ENCODE measurements at places on chromosomes 12 and 14.

- DNase-seq: no peak
Measured at GRCh38 chr12:107399046-107399445, 286.6 kb upstream of the PWP1 start.

GRCh38 chr14:80762641-80763228 lies 178.8 kb downstream of the CEP128 start:
- no peak for DNase-seq

DNA sequence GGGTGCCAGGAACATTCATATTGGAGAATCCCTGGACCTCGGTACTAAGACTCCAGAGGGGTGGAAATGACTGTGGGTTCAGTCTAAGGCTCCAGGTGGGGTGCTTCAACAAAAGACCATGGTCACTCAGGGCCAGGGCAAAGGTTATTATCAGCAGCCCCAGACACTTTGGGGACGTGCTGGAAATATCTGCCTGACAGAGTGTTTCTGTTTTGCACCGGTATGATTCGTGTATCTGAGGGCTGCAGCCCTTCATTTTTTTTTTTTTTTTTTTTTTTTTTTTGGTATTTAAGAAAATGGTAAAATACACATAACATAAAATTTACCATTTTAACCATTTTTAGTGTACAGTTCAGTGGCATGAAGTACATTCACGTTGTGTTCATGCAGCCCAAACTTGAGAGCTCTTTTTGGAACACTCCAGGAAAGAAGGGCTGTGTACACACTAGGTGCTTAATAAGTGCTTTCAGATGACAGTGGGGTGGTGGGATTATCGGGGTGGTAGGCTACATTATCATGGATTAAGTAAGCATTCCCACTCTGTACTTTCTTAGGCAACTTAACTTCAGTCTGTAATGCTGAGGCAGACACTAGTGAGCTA lies 120.3 kb downstream of the CHST11 start:
- DNase-seq: no peak

DNA sequence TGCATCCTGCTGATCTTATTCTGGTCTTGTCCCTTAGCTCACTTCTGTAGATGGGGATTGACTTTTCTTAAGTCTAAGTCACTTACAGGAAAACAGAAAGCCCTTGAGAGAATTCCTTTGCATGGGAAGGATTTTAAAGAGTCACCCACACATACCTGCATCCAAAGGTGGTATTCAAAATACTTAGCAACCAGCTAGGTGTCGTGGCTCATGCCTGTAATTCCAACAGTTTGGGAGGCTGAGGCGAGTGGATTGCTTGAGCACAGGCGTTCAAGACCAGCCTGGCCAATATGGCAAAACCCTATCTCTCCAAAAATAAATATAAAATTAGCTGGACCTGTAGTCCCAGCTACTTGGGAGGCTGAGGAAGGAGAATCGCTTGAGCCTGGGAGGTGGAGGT lies 14.2 kb downstream of the FGF6 start:
- no peak for DNase-seq

GRCh38 chr12:72832024-72832423 lies 559.9 kb downstream of the TRHDE start:
- no peak for DNase-seq

- DNase-seq: no peak
Measured at GRCh38 chr12:120979862-120980696, 1.7 kb downstream of the HNF1A start.

DNA sequence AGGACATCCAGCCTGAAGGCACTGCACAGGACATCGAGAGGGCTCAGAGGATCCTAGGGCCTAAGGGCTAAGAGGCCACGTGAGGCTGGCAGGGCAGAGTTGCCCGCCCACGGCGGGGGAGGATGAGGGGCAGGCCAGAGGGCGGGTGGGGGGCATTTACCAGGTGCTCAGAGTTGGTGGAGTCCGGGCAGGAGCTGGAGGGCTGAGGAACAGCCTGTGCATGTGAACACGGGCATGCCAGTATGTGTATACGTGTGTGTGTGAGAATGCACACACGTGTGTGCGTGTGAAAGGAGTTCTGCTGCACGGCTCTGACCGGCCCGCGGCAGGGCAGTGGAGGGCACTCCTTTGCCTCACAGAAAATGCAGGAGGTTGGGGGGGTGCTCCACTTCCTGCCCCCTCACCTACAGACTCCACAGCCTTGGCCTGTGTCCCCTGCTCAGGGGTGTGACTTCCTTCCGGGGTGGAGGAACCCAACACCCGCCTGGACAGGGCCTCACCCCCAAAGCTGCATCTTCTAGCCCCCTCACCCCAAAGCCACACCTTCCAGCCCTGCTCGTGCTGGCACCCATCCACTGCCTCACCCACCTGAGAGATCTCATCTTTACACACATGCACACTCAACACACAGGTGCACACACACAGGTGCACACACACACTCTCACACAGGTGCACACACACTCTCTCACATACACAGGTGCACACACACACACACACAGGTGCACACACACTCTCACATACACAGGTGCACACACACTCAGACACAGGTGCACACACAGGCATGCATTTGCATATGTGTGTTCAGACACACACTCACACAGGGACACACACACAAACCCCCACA lies 11.8 kb upstream of the GPR132 start:
- no peak for DNase-seq

GRCh38 chr12:461425-461824 lies 1.7 kb downstream of the B4GALNT3 start:
- DNase-seq: no peak

GRCh38 chr12:106305376-106305775 lies 2.8 kb downstream of the TCP11L2 start:
- no peak for DNase-seq

GRCh38 chr12:39912211-39912980 lies 193.5 kb downstream of the SLC2A13 start:
- no peak for DNase-seq

DNA sequence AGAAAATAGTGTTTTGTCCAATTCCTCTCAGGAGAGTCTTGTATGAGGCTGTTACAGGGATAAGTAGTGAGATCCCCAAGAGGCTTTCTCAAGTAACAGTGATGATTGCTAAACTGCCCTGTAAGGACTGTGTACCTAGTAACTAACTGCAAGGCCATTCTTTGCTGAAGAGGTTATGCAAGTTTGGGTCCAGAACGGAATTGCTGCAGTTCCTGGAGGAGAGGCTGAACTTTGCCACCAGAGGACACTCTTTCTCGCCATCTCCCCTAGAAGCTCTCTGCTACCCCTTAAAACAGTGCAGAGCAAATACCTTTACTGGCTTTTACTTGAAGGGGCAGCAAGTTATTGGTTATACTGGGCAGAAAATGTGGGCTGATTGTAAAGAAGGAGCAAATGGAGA lies 180.0 kb downstream of the RBM19 start:
- DNase-seq: no peak

GRCh38 chr12:122366685-122367475 lies 55.6 kb downstream of the CLIP1 start:
- DNase-seq: no peak

GRCh38 chr14:74038020-74038859 lies 19.1 kb downstream of the BBOF1 start:
- no peak for DNase-seq

GRCh38 chr12:31951939-31952338 lies 7.3 kb upstream of the RESF1 start:
- no peak for DNase-seq

DNA sequence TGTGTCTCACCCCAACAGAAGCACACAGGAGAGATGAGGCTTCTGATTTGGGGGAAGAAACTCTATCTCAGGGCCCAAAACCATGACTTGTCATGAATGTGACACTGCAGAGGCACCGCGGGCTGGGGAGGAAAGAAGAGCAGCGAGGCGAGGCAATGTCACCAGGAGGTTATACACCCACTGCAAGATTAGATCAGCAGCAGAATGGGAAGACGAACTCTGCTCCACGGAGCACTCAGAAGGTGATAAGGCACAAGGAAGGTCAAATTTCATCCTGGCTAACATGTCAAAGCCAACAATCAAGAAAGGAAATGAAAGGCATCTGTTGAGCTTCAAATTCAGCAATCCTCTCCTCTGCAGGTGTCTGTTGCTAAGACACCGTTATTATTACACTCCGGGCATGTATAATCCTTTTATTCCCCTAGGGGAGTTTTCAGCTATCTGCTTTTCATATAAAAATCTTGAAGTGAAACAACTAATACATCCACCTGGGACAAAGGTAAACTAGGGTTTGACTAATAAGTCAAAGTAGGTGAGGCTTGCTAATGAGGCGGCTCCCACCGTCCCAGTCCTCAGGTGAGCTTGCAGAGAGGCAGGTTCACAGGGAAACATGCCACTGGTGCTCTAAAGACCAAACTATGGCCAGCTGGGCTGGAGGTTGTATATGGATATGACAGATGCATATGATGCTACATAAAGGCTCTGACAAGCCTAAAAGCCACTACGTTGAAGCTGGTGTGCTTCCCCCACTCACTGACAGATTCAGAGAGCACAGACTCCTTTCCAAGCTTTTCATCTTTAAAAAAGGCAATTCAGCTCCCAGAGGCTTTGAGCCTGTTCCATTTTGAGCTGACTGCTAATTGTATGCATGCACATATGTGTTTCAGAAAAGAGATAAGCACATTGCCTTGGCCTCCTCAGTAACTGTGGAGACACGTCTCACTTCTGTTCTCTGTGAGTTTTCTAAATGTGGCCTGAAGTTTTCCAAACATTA lies 221.2 kb downstream of the NELL2 start:
- DNase-seq: no peak

- DNase-seq: no peak
Measured at GRCh38 chr12:92437452-92437851, 265.3 kb upstream of the PLEKHG7 start.

- DNase-seq: no peak
Measured at GRCh38 chr12:67161322-67161918, 107.7 kb upstream of the CAND1 start.

DNA sequence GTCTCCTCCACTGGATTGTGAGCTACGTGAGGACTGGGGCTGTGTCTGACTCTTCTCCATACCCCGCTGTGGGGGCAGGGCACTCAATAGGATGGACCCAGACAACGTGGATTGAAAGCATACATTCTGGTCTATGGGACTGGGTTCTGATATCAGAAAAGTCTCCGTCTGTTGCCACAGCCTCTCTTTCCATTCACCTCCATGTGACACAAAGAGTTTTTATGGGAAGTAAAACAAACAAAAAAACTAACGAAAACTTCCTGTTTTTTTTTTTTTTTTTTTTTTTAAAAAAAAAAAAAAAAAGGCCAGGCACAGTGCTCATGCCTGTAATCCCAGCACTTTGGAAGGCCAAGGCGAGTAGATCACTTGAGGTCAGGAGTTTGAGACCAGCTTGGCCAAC lies 44.7 kb downstream of the SLC8A3 start:
- no peak for DNase-seq

DNA sequence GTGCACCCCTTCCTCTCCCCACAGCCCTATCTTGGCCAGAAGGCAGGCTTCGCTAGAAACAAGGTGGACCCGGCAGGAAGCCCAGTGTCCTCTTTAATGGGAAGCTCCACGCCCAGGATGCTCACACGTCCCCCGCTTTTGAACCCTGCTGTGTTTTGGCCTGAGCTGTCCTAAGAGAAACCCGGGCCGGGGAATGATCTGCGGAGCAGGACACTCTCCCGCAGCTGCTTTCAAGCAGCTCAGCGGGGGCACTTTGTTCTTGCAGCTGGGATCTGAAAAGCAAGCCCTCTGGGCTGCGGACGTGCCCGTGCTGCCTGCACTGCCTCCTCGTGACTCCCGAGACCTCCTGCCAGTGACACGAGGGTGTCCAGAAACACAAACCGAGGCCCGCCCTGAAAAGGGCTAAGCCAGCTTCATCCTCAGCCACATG lies 30.0 kb downstream of the SCARB1 start:
- no peak for DNase-seq

DNA sequence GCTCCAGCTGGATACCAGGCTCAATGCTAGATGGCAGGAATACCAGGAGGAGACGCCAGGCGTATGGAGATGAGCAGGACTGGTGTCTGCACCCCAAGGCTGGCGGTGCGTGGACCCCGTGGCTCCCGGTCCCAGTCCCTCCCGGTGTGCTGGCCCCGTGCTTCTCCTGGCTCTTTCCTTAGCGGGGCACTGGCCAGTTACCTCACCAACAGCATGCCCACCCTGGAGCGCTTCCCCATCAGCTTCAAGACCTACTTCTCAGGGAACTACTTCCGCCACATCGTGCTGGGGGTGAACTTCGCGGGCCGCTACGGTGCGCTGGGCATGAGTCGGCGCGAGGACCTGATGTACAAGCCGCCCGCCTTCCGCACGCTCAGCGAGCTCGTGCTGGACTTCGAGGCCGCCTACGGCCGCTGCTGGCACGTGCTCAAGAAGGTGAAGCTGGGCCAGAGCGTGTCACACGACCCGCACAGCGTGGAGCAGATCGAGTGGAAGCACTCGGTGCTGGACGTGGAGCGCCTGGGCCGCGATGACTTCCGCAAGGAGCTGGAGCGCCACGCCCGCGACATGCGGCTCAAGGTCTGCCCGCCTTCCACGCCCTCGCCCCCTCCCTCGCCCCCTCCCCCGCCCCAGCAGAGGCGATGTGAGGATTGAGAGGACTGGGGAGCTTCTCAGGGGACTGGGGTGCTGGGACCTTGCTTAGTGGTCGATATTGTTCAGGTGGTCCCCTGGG lies 14.6 kb downstream of the VASH1 start:
- no peak for DNase-seq

All from GOT3 (cell line).